ENCODE measurements at places on chromosomes 7 and 10.

DNA sequence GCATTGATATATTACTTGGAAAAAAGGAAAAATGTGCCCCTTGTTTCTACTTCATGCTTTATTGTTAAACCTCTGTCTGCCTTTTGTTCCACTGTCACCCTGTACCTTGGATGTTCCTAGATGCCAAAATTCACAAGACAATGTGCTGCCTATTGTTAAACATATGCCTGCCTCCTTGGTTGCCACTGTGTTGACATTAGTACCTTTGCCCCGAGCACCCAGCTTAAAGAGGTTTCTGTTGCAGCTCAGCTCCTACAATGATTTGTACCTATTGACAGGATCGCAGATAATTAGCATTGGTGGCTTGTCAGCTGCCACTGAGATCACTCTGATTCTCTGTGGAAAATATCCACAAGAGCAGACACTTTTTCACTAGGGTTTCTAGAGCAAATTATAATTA lies 188.0 kb downstream of the KCND2 start:
- DNase-seq, result no peak

DNA sequence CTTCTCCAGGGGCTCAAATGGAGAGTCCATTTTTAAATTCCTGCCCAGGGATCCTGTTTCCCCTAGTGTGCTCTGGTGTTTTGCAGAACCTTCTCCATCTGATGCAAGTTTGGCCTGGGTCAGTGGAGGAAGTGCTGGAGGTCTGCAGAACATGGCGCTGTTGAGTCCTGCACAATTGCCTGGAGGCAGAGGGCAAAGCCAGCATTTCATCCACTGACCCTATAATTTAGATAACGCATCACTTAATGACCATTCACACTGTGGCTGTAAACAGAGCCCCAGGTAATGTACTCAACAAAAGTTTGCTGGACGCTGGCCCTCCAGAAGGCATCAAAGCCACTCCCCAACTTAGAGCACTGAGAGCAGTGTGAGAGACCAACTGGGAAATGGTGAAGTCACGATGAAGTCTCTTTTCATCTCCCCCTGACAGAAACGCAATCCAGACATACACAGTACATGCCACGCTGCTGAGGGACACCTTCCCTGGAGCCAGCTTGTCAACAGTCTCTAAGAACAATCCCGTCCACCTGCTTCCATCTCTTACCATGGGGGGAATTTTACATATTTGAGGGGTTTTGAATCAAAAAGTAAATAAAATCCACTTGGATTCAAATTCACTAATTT lies 13.4 kb downstream of the C10orf71 start:
- no peak for DNase-seq

DNA sequence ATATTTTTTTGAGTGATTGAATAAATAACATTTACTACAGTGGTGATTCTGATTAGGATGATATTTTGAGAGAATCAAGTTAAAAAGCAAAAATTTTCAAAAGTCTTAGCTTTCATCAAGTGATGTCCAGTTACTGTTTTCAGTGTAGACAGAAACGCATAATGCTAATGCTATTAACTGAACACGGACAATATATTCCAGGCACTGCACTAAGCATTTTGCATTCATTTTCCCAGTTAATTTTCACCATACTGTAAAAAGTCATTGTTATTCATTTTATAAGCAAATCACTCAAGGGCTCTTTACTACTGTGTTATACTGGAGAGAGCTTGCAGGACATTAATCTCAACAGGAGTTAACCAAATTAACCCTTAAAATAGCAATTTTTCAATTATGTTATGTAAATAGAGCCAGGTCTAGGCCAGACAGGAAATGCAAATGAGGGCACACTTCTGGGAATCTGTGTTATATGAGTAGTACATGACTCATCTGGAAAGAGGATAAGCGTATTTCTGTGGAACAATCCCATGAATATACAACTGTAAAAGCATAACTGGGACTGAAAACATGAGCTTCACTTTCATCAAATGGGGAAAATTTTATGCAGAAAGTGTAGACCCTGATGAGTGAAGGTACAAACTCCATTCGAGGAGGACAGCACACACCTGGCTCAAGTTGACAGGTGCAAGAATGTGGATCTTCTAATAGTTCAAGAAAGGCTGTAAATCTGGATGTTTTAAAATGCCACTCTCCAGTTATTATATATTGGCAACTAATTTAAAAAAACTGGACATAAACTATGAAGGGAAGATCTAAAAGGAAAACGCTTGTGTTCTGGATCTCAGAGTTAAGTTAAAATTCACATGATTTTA lies 75.4 kb downstream of the ANK3 start:
- DNase-seq, result no peak

GRCh38 chr7:50552921-50553320 lies 12.3 kb downstream of the DDC start:
- no peak for DNase-seq

DNA sequence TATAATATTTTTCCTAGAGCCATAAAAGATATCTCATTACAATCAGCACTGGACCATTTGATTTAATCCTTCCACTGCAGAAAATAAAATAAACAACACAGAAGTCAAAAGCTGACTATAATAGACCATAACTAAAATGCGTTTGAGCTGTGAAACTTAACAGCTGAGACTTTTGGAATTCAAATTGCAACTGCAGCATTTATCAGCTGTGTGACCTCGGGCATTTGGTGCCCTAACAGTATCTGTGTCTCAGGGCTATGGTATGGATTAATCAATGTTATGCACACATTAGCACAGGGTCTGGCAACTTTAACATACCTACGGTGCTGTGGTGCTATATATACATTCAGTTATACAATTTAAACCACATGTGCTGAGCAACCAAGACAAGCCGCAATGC lies 160.1 kb downstream of the COL28A1 start:
- no peak for DNase-seq

DNA sequence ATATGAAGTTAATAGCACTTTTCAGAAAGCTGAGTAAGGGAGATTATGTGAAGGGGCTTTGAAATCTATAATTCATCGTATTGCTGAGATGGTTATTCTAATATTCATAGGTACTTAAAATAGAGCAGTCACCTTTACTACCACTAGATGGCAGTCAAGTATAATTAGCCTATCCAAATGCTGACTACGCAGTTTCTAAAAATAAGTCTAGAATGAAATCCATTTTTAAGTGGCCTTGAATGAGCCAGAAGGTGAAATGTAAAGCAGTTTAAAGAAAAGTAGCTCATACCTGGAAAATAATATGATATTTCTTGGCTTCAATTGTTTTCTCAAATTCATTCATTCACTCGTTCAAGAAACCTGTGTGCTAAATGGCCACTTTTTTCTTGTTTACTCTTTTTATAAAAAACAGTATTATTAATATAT lies 1277.1 kb downstream of the GATA3 start:
- DNase-seq, result no peak

GRCh38 chr7:127504715-127505114 lies 80.7 kb downstream of the GCC1 start:
- no peak for DNase-seq

GRCh38 chr7:16494955-16495719 lies 29.6 kb upstream of the SOSTDC1 start:
- no peak for DNase-seq

DNA sequence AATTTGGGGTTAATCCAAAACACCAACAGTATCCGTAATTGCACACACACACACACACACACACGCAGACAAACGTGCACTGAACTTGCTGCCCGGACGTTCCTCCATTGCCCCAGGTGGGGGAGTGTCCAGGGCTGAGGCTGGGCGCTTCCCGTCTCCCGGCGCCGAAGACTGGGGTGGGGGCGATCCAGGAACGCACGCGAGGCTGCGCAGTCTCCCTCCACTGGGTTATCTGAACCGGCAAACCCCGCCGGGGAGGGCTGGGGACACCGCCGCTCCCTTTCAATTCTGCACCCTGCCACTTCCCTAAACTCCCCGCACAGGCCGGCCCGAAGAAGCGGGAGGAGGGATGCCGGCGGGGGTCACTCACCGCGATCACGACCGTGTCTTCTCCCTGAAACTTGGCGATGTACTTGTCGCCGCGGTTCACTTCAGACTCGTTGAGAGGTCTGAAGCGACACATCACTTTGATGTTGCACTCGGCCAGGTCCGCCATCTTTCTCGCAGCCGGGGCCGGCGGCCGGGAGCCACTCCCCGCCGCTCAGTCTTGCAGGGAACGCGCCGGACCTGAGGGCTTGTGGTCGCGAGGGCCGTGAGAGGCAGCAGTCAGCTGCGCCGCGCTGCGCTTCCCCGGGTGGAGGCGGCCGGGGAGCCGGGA lies 618 bp downstream of the KIF5B start:
- peak; percentile 47 for DNase-seq

- DNase-seq, result no peak
Measured at GRCh38 chr7:101367676-101368075, 5.0 kb downstream of the COL26A1 start.

- DNase-seq, result no peak
Measured at GRCh38 chr7:22292531-22292930, 64.4 kb downstream of the RAPGEF5 start.

- DNase-seq, result no peak
Measured at GRCh38 chr7:84533182-84533581, 338.6 kb upstream of the SEMA3A start.
